MG63 (cell line): ENCODE measurements at places on chromosomes 2 and 18. TPM values are rescaled to one million over a fixed set of nuclear protein-coding genes. Genes with fewer than 3 reads are reported as not detected.

The CAVIN2 gene
- total RNA-seq: 44.0 and 44.2 TPM in 2 replicates

The ERICH2 gene
- 1.5 TPM in 1 of 2 replicates, not detected in the other for total RNA-seq

The CPO gene
- total RNA-seq: not detected in 2 replicates

DNA sequence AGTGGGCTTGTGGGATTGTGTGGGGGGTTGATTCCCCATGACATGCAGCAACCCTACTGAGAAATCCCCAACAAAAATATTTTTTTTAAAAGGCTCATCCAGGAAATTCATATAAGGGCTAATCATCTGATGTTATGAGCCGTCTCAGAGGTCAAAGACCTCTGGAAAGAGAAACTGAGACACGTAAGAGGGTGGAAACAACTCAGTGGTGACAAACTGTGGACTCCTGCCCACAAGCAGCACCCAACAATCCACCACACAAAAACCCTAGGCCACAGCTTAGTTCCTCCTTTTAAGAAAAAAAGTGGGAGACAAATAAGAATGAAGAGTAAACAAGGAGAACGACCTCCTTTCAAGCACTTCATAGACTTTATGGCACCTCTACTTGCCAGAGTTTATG lies 1096.1 kb upstream of the NRXN1 start:
- DNase-seq: no peak

DNA sequence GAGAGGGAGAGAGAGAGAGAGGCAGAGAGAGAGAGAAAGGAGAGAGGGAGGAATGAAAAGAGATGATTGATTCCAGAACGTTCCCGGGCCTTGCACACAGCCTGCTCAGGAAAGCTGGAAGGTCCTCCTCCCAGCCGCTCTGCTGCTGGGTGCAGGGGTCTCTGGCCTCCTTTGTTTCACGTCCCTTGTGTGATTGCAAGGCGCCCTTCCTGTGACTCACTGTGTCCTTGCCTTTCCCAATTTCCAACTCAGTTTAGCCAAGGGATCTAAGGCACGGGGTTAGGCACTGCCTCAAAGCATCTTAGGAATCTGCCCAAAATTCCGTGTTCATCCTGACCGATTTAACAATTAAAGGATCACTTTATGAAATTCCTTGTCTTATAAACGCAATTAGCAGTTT lies 221.2 kb downstream of the KLHL29 start:
- no peak for DNase-seq

GRCh38 chr2:109638795-109639194 lies 24.6 kb downstream of the SOWAHC start:
- peak; percentile 18 for DNase-seq

- no peak for DNase-seq
These were observed 103.5 kb downstream of the NOL4 start for GRCh38 chr18:34121200-34121721.

- DNase-seq: no peak
These were observed 61.4 kb upstream of the TFCP2L1 start for GRCh38 chr2:121346407-121346806.

GRCh38 chr18:13628211-13628610 lies 98.1 kb downstream of the FAM210A start:
- no peak for DNase-seq

DNA sequence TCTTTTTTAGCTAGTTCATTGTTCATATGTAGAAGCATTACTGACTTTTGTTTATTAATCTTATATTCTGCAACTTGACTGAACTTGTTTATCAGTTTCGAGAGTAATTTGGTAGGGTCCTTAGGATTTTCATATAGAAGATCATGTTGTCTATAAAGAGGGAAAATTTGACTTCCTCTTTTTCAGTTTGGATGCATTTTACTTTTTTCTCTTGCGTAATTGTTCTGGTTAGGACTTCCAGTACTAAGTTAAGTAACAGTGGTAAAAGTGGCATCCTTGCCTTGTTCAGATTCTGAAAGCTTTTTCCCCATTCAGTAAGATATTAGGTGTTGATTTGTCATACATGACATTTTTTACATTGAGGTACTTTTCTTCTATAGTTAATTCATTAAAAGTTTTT lies 726.0 kb downstream of the KCNJ3 start:
- DNase-seq: no peak

- no peak for DNase-seq
These were observed 83.8 kb downstream of the VIT start for GRCh38 chr2:36780231-36780839.

GRCh38 chr2:74953796-74954499 lies 4.5 kb upstream of the POLE4 start:
- DNase-seq: no peak
